Testis (tissue), 5 donors: ENCODE measurements at places on chromosomes 1 and 21.

GRCh38 chr1:221188458-221188857, 309.2 kb downstream of the HLX start:
- DNase-seq, result no peak

DNA sequence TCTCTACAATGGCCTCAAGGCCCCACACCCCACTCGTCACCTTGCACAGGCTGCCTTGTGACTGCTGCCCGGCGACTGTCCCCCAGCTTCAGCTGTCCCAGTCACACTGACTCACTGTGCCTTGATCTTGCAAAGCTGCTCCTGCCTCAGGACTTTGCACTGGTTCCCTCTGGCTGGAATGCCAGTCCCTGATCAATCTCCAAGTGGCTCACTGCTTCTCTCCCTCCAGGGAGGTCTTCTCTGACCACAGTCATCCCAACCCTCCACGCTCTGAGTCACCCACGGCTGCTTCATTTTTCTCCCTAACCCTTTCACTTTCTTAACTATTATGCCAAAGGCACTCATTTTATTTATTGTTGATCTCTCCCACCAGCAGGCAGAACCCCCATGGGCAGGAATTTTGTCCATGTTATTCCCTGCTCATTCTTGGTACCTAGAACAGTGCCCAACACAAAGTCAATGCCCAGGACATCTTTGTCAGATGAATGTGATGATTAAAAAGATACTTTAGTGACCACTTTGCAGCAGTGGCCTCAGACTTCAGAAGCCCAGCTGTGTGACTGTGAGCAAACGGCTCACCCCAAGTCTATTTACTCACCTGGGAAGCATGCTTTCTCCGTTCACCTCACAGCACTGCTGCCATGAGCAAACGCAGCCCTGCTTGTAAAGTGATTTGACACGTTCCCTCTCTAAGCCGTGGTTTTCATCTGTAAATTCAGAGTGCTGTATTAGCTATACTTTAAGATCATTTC, 53.4 kb downstream of the ZBTB18 start:
- no peak for DNase-seq

- no peak for DNase-seq
Measured at GRCh38 chr1:12040457-12041051, 21.3 kb downstream of the MIIP start.

GRCh38 chr1:198367296-198367695, 173.2 kb downstream of the ATP6V1G3 start:
- DNase-seq, result no peak

DNA sequence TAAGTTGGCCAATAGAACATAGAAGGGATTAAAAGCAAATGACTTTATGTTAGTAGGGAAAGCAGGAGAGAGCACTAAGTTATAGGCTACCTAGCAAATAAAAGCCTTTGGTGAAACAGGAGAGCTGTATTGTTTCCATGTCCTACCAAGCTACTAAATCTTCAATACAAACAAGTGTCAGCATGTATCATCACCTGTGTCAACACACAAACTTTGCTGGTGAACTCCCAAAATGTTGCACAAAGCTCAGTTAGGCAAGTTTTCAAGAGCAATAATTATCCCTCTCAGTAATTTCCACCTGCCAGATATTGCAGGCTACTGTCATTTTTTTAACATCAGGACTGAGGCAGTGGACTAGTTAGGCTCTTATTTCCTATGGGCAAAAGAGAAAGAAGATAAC, 77.7 kb upstream of the ADAM30 start:
- DNase-seq, result no peak

DNA sequence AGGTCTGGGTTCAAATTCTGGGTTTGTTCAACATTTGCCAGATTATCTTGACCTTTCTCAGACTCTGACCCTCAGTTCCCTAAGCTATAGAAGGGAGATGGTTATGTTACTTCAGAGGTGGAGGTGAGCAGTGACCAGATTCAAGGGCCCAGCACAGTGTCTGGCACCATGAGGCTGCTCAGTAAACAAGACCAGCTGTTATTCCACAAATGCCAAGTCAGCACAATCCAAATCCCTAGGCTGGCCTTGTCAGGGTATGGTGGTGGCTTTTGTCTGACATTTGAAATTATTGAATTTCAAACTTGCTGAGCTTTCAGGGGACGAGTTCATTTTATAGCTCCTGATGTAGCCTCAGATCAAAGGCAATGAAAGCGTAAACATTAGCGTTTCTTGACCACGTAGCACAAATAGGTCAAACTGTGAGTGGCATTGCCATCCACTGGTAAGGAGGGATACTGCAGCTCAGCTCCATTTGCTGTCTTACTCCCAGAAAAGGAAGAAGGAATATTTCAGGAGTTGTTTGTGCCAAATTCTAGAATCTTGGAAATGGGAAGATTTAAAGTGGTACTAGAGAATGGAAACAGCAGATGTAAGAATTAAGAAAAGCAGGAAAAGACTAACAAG, 94.3 kb upstream of the EDN2 start:
- DNase-seq, result no peak

DNA sequence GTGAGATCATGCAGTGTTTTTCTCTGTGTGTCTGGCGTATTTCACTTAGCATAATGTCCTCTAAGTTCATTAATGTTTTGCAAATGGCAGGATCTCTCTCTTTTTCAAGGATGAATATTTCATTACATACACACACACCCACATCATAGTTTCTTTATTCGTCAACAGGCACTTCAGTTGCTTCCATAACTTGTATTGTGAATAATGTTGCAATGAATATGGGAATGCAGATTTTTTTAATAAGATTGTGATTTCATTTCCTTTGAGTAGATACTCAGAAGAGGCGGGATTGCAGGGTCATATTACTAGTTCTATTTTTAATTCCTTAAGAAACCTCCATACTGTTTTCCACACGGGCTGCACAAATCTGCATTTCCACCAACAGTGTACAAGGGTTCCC, 134.0 kb downstream of the CLEC20A start:
- DNase-seq, result no peak

GRCh38 chr1:115088115-115088778, 1.1 kb downstream of the TSPAN2 start:
- DNase-seq, result no peak

GRCh38 chr1:1975535-1975934, 28.1 kb downstream of the CFAP74 start:
- DNase-seq, result no peak

GRCh38 chr21:17051054-17051453, 461.8 kb upstream of the CXADR start:
- no peak for DNase-seq

DNA sequence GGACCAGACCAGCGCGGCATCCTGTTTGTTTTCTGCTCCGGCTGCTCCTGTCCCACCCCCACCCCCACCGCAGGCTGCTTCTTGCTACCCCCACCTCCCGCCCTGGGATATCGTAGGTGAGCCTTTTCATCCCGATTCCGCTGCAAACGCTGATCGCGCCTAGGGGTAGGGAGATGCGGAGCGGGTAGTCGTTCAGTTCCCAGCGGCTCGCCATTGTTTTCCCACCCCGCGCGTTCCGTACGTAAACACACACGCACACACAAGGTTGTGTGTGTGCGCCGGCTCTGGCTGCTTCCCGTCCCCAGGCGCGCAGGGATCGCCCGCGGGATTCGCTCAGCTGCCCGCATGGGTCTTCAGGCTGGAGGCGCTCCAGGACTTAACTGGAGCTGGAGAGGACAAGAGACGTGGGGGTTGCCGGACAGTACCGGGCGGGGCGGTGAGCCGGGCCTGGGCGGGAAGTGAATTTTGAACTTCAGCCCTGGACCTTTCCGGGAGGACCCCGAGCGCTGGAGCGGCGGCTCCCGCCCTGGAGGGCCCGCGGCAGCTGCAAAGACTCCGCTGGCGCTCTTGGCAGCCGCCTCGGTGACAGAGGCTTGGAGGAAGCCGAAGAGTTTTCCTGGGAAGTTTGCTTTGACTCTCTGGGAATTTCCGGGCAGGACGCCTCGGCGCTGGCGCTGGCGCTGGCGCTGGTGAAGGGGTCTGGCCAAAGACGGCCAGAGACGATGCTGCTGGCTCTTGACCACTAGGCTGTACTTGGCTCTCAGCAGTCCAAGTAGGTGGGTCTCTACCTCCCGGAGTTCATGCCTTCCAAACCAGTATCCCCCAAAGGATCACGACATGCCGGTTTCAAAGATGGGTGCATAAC, 1.6 kb downstream of the SOX13 start:
- DNase-seq, result peak; percentile 77

GRCh38 chr1:27523337-27524020, 33.5 kb upstream of the WASF2 start:
- no peak for DNase-seq

- DNase-seq, result no peak
Measured at GRCh38 chr1:206940588-206940936, 5.7 kb downstream of the PIGR start.

- DNase-seq, result no peak
Measured at GRCh38 chr1:59409549-59409948, 112.7 kb downstream of the FGGY start.

DNA sequence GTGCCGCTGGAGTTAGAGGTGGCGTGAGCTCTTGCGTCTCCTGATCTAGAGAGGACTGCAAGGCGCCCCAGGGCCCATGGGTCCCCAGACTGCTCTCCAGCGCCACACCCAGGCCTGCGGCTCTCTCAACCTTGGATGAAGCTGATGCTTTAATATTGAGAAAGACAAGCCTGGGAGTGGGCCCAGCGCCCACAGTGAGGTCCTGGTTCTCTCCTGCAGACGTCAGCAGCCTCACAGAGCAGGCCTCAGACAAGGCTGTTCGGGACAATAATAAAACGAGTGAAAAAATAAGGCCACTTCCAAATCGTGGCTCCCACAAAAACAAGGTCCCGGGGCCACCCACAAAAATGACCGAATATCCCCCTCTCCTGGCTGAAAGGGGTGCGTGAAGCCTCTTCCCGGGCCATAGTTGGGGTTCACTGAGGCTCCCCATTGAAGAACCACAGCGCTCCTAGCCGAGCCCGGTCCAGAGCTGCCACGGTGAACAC, 6.0 kb upstream of the DNMT3L start:
- no peak for DNase-seq

DNA sequence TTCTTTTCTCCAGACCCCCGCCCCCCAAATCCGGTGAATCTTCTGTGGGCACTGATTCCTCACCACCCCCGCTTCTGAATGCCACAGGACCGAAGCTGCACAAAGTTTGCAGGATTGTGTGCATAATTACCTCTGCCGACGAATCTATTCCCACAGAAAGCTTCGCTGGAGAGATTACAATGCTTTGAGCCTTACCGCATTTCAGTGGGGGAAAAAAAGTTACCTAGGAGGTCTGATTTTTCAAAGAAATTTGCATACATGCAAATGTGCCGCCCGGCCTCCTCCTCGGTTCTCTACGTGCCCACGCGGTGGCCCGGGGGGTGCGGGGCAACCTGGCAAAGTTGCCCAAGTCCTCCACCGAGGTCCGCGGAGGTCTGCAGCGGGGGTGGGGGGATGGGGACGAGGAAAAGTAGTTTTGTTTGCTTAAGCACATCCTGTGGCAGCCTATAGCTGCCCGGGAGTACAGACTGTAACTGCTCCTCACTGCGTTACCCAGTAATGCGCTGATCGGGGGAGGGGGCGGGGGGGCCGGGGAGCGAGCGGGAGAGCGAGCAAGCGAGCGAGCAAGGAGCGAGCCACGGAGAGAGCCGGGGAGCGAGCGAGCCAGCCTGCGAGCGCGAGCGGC, 563 bp upstream of the NFIA start:
- DNase-seq, result peak; percentile 60

- DNase-seq, result no peak
Measured at GRCh38 chr1:8097077-8097799, 71.1 kb upstream of the ERRFI1 start.

DNA sequence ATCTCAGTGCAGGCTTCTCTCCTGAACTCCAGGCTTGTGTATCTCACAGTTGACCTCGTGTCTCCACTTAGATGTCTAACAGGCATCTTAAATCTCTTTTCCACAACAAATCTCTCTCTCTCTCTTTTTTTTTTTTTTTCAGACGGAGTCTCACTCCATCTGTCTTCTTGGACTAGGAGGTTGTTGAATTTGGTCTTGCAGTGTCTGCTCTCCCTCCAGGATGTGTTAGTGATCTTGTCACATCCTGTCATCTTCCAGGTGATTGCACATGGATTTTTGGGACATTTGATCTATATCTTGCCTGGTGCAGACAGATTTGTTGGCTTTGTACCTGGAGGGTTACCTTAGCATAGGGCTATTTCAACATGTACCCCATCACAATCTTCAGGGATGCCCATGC, 26.5 kb upstream of the KCNA10 start:
- no peak for DNase-seq

DNA sequence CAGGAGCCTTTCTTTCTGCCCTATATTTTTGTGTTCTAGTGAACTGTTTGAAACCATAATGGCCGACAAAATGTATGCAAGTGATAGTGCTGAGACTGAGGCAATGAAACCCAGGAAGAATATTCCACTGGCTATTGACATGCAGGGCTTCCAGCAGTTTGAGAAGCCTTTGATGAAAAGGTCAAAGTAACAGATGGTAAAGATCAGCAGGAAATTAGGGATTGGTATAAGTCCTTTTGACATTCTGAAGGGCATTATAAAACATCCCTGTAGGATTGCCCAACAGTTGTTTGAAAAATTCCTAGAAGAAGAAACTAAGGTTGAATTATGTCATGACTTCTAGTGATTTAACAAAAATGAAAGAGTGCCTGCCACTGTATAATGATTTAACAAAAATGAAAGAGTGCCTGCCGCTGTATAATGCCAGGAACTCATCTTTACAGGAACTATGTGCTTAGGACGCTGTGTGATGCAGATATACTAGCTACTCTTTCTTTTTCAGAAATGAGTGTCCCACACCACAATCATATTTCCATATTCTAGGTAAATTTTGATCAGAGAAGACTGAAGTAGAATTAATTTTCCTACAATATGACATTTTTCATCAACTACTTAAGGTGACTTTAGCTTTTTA, 283.9 kb upstream of the ST6GALNAC5 start:
- DNase-seq, result no peak

DNA sequence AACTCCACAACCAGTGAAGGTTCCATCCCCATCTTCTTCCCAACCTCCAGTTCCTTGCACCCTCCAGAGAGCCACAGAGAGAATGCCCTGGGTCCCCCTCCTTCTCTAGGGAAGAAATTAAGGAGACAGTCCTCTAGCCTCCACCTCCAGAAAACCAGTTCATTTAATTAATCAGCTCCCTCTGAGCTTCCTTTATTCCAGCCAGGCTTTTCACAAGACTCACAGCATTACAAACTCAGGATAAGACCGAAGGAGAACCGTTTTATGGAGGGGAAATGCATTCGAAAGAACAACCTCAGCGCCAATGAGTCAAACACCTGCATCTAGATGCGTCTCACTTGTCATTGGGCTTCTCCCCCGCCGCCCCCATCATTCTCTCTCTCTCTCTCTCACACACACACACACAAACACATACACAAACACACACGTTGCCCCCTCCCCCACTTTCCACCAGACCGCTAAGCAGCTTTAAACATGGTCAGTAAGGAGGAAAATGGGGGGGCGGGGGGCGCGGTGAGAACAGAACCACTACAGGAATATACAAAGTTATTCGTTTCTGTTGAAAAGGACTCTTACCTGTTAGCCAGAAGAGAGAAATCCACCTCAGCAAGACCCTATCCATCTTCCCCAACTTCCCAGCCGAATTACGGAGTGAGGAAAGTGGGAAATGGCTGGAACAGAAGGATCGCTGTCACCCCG, 544 bp downstream of the ILDR2 start:
- DNase-seq, result peak; percentile 73
